ENCODE measurements at places on chromosomes 3 and 15. TPM values are rescaled to one million over a fixed set of nuclear protein-coding genes. Genes with fewer than 3 reads are reported as not detected.

Gene LRTM1
- not detected for total RNA-seq

Gene MNS1
- 0.20 TPM for total RNA-seq

Gene RTP3
- not detected for total RNA-seq

Gene ILDR1
- not detected for total RNA-seq

GRCh38 chr3:13172644-13173013 lies 99.4 kb upstream of the IQSEC1 start:
- DNase-seq = no peak

- no peak for DNase-seq
Measured at GRCh38 chr15:67089217-67090193, 24.1 kb downstream of the SMAD3 start.

DNA sequence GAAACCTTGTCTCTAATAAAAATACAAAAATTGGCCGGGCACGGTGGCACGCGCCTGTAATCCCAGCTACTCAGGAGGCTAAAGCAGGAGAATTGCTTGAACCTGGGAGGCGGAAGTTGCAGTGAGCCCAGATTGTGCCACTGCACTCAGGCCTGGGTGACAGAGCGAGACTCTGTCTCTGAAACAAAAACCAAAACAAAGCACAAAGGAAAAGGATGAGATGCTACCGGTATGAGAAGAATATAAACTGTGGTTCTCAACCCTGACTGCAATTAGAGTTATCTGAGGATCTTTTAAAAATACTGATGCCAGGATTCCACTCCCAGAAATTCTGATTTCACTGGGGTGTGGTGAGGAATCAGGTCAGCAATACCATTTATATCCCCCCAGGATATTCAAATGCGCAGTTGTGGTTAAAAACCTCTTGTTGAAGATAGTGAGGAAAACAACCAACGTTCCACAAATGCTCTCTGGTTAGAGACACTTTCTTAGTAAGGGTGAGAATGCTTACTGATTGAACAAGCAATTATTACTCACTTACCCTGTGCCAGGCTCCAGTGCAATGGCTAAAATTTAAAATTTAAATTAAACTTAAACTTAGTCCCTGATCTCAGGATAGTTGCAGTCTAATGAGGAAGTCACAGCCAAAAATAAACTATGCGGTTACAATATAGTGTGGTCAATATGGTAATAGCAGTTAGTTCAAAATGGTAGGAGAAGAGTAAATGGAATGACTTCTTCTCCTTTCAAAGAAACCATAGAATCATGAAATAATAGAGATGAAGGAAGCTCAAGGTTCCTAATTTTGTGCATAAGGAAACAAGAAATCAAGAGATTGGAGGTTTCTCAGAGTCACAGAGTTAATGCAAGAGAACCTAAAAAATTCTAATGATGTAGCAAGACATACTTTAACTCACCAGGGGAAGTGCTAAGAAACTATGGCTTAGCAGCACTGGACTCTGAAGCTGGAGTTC lies 109.5 kb downstream of the SSR3 start:
- DNase-seq = no peak

GRCh38 chr3:188881954-188882641 lies 289.7 kb upstream of the TPRG1 start:
- DNase-seq = no peak

- no peak for DNase-seq
Measured at GRCh38 chr15:80121546-80121945, 31.3 kb upstream of the FAH start.
